Activated B cell treated with CpG ODN at 0.5 μM for 24 hours (primary cell): ENCODE measurements at places on chromosomes 4 and X.
A peak's percentile ranks its signal among the peaks of the same experiment; 100 is the strongest.

DNA sequence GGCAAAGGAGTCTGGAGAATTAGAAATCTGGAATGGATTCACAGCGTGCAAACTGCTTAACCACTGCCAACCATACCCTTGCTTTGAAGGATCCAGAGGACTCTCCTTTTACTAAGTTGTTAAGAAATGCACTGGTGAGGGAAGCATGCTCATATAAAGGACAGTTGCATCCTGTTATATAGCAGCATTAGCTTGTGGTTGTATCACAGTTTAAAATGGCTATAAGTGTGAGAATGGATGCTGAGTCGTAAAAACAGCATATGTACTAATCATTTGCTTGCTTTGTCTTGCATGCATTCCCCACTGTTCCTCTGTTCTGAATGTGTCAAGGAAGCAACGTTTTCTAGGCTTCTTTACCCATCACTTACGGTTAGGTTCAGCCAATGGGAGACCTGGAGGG is 101.1 kb downstream of the CXCL13 start:
- no peak for DNase-seq

- DNase-seq, result no peak
These were observed 21.2 kb downstream of the SLC2A9 start for GRCh38 chr4:9999956-10000561.

DNA sequence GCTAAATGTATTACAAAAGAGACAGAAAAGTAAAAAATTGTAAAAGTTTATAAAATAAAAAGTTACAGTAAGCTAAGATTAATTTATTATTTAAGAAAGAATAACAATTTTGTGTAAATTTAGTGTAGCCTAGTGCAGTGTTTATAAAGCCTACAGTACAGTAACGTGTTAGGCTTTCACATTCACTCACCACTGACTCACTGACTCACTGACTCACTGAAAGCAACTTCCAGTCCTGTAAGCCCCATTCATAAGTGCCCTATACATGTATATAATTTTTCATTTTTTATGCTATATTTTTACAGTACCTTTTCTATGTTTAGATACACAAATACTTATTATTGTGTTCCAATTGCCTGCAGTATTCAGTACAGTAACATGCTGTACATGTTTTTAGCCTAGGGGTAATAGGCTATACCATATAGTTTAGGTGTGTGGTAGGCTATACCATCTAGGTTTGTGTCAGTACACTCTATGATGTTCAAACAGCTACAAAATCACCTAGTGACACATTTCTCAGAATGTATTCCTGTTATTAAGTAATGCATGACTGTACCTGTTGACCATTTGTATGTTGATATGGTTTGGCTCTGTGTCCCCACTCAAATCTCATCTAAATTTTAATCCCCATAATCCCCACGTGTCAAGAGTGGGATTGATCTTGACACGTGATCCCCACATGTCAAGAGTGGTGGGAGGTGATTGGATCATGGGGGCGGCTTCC is 57.9 kb downstream of the CFAP299 start:
- no peak for DNase-seq

- no peak for DNase-seq
These were observed 520 bp upstream of the SRP72 start for GRCh38 chr4:56466910-56467283.

DNA sequence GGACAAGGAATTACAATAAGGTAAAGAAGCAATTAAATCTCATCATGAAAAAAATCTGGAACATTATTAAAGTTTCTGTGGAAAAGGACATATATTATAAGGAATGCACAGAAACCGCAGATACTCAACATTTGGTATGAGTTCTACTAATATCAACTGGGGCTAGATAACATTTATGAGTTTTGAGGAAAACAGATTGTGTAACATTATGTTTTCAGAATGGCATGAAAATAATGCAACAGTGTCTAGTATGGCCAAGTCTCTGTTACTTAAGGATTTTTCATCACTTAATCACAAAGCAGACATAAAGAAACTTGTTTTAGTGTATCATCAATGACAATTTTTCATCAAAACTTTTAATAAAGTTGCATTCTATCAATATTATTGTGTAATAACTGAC is 785.0 kb downstream of the GLUD2 start:
- no peak for DNase-seq

DNA sequence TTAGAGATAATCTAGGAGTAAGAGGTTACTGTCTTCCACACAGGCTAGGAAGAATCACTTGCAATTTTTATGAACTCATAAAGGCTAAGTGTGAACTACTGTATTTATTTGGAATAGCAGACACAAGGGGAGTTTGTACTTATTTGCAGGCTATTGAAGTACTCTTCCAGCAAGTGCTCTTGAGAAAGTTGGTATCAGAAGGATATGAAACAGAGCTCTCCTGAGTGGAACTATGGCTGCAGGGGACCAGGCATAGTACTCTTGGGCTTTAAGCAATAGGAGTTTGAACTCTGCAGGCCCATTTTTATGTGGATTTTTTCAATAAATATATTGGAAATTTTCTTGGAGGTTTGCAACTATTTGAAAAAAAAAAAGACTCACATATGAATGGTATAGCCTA is 756.3 kb upstream of the ATOH1 start:
- no peak for DNase-seq

DNA sequence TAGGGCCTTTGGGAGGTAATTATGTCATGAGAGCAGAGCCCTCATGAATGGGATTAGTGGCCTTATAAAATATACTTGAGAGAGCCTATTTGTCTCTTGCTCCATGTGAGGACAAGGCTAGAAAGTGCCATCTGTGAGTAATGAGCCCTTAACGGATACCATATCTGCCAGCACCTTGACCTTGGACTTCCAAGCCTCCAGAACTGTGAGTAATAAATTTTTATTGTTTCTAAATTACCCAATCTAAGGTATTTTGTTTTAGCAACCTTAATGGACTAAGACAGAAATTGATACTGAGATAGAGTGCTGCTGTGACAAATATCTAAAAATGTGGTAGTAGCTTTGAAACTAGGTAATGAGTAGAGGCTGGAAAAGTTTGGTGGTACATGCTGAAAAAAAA is 285.0 kb upstream of the DIPK2B start:
- no peak for DNase-seq

GRCh38 chr4:79588679-79589078 is 180.7 kb upstream of the GK2 start:
- no peak for DNase-seq

GRCh38 chrX:96538104-96538725 is 146.4 kb upstream of the DIAPH2 start:
- no peak for DNase-seq

- no peak for DNase-seq
These were observed 6.7 kb upstream of the GABRE start for GRCh38 chrX:151981129-151981528.

DNA sequence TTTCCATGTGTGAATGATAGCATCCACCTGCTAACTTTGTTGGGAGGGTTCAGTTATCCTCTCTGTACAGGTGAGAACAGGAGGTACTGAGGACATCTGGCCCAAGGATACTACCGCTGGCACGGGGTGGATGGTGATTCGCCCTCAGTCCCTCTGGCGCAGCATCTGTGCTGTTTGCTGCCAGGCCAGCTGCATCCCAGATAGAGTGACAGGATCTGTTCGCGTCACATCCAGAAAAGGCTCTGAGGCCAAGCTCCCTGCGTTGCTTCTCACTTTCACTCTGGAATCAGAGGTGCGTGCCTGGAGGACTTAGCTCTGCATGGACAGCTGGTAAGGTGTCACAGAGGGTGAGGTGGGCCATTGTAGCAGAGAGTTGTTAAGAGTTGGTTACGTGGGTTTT is 95.4 kb downstream of the TBL1X start:
- DNase-seq, result no peak

- no peak for DNase-seq
These were observed 29.6 kb downstream of the PBDC1 start for GRCh38 chrX:76202471-76202870.

- no peak for DNase-seq
These were observed 72.9 kb downstream of the CLNK start for GRCh38 chr4:10611673-10612072.

GRCh38 chrX:68876731-68877130 is 47.9 kb downstream of the EFNB1 start:
- no peak for DNase-seq

- no peak for DNase-seq
These were observed 262.6 kb downstream of the ADGRL3 start for GRCh38 chr4:61462451-61463326.

DNA sequence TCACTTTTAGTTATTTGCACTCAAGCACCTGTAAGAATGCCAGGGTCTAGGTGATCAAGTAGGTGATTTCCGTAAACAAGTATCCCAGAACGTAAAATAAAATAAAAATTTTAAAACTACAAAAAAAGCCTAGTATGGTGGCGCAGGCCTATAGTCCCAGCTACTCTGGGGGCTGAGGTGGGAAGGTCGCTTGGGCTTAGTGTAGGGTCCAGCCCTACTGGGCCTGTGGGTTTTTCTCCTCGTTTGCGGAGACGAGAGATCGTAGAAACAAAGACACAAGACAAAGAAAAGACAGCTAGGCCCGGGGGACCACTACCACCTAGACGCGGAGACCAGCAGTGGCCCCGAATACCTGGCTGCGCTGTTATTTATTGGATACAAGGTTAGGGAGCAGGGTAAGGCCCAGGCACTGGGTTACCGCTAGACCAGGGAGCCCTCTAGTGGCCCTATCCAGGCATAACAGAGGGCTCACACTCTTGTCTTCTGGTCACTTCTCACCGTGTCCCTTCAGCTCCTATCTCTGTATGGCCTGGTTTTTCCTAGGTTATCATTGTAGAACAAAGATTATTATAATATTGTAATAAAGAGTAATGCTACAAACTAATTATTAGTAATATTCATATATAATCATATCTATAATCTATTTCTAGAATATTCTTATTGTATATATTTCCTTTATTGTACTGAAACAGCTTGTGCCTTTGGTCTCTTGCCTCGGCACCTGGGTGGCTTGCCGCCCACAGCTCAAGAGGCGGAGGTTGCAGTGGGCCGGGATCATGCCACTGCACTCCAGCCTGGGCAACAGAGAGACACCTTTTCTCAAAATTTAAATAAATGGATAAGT is 38.4 kb downstream of the SAGE1 start:
- peak; percentile 15 for DNase-seq

DNA sequence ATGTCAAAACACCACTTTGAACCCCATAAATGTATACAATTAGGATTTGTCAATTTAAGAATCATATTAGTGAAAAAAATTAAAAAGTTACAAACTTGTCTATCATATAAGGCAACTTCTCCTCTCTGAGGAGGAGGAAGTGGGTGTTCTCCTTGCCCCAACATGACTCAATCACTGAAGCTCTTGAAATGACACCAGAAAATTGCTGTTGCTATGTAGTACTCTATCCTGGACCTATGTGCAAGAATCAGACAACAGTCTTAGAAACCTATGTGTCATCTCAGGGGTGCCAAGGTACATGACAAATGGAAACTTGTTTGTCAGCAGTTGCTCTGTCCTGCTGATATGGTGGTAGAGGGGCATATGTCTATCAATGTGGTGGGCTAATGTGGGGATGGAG is 47.7 kb downstream of the HMGB3 start:
- DNase-seq, result no peak

GRCh38 chr4:45482346-45482745 is 641.5 kb downstream of the GABRG1 start:
- no peak for DNase-seq

- no peak for DNase-seq
These were observed 235.9 kb upstream of the FMR1 start for GRCh38 chrX:147675819-147676218.

DNA sequence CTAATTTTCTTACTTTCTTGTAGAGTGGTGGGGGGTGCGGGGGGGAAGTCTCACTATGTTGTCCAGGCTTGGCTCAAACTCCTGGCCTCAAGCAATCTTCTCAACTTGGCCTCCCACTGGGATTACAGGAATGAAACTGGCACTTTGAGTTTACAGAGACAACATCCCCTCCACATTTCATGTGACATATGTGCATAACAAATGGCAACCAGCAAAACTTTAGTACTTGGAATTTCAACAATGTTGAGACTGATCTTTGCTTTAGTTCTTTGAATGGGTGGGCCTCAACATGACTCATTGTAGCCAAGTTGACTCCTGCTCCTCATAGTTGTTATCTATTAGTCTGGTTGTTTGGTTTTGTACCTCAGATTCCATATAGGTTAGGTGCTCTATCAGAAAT is 11.4 kb upstream of the FMR1 start:
- no peak for DNase-seq

- no peak for DNase-seq
These were observed 148.1 kb downstream of the NWD2 start for GRCh38 chr4:37392521-37393255.

DNA sequence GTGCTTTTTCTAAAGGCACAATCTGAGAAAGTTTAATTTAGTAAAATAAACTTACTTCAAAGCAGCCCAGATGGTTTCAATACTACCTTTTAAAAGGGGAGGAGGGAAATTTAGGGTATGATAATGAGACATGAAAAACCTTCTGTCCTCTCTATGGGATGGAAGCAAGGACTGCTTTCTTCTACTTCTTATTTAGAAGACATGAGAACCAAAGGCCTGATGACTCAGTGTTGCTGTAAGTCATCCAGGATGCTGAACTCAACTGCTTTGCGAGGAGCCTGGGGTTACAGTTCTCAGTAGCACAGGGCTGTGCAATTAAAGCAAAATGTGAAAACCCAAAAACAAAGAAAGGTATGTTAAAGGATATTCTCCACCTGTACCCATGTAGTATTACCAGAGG is 140.8 kb upstream of the EDNRA start:
- DNase-seq, result no peak

GRCh38 chr4:53459548-53459947 is 82.1 kb downstream of the FIP1L1 start:
- no peak for DNase-seq

- DNase-seq, result no peak
These were observed 52.4 kb downstream of the SCFD2 start for GRCh38 chr4:53313510-53313909.

- no peak for DNase-seq
These were observed 2.2 kb upstream of the APELA start for GRCh38 chr4:164874789-164875188.

- DNase-seq, result no peak
These were observed 69.5 kb downstream of the AR start for GRCh38 chrX:67613366-67613765.

DNA sequence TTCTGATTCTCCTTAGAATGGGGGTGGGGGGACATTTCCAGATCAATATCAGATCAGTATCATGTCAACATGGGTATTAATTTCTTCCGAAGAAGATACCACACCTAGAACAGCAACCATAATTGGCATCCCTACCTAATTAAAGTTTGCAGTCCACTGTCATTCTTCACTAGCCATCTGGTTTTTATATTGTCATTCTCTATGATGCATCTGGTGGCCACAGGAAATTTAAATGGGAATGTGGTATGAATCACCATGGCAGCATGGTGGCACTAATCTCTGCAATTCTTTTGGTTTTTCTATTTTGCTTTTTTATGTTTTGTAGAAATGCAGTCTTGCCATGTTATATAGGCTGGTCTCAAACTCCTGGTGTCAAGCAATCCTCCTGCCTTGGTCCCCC is 16.6 kb upstream of the UBE2D3 start:
- DNase-seq, result no peak

GRCh38 chrX:134810211-134810610 is 151.9 kb upstream of the PLAC1 start:
- DNase-seq, result no peak

- no peak for DNase-seq
These were observed 28.6 kb upstream of the USP46 start for GRCh38 chr4:52687696-52688095.
